ENCODE measurements at places on chromosomes 4 and X.
A peak's percentile ranks its signal among the peaks of the same experiment; 100 is the strongest.

DNA sequence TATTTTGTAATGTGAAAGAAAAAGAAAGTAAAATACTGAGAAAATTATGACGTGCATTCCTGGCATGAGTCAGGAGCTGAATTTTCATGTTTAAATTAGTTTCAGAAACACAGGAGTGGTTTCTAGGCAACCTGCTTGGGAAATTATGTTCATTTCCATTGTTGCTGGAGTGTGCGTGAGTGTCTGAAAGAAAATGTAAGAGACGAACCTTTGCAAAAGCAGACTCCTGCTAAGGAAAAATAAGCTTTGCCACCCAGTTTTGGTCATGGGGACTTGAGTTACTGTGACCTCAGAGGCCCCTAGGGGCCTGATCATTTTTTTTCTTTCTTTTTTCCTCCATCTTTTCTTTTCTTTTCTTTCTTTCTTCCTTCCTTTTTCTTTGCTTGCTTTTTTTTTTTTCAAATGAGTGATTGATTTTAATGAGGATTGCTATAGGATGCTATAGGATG lies 18.8 kb upstream of the CHRNA9 start:
- peak; percentile 66 for DNase-seq

- DNase-seq: no peak
These were observed 26.2 kb downstream of the DLG3 start for GRCh38 chrX:70470850-70471289.

GRCh38 chr4:82643994-82644733 lies 82.4 kb upstream of the TMEM150C start:
- no peak for DNase-seq

GRCh38 chr4:80216100-80216761 lies 18.9 kb downstream of the PRDM8 start:
- DNase-seq: no peak

GRCh38 chr4:174592985-174593335 lies 70.7 kb upstream of the HPGD start:
- no peak for DNase-seq

DNA sequence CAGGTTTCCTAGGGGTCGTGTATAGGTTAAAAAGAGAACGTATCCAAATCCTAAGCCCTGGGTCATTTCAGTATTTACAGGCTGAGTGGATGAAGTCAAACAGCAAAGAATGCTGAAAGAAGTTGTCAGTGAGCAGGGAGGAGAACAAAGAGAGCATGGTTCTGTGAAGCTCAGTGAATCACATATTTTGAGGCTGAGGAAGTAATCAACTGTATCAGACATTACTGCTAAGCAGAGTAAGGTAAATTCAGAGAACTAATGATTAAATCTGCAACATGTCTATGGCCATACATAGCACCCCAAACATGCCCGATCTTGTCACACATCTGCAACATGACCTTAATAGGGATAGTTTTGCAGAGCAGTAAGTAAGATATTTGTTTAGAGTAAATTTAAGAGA lies 1130.3 kb downstream of the RAPGEF2 start:
- DNase-seq: no peak

- DNase-seq: no peak
These were observed 221.4 kb downstream of the TACR3 start for GRCh38 chr4:103498161-103499070.

DNA sequence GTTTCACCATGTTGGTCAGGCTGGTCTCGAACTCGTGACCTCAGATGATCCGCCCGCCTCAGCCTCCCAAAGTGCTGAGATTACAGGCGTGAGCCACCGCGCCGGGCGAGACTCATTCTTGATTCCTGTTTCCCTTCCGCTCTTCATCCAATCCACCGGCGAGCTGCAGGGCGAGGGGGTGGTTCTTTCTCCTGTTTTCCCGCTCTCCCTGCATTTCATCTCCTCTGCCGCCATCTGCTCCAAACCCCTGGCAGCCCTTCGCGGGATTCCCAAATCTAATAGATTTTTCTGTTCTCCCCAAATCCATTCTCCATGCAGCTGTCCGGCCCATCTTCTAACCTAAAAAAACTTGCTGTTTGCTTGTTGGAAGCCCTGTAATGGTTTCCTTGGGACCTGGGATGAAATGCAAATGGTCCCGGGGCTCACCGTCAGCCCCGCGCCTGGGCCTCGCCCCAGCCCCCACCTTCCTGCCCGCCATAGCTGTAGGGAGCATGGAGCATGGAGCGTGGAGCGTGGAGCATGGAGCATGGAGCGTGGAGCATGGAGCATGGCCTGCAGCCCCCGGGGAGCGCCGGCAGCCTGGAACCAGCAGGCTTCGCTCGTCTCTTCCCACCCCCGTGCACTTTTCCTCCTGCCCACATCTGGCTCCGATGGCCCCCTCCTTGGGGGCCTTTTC lies 1.1 kb downstream of the ZFP42 start:
- DNase-seq: no peak

DNA sequence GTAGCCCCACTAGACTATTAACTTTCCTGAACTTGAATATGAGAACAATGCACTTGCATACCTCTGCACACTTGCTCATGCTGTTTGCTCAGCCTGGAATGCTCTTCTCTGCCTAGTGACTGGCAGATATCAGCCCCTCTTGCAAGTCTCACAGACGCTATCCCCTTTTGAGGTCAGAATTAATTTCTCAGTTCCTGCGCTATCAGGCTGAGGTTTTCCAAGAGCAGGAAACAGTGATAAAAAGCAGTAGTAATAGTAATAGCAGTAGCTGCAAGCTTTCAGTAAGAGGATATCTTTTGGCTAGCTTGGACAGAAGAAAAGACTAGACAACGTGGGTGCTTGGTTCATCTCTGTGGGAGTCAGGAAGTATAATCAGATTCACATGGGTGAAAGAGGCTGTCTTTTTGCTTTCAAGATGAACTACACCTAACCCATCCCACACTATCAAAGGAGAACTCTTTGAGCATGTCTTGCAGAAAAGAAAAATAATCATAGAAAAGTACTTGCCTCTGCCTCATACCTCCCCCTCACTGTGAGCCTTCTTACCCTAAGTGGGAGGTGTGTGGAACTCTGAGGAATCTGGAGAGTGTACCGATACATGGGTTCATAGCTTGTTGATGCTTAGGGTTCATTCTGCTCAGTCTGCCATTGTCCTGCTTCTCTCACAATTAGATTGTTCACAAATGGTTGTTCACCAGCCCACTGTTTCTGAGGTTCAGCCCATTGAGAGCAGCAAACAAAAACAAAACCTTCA lies 11.3 kb upstream of the DRP2 start:
- peak; percentile 8 for DNase-seq

GRCh38 chrX:45505214-45505613 lies 304.5 kb upstream of the DIPK2B start:
- DNase-seq: peak; percentile 7

DNA sequence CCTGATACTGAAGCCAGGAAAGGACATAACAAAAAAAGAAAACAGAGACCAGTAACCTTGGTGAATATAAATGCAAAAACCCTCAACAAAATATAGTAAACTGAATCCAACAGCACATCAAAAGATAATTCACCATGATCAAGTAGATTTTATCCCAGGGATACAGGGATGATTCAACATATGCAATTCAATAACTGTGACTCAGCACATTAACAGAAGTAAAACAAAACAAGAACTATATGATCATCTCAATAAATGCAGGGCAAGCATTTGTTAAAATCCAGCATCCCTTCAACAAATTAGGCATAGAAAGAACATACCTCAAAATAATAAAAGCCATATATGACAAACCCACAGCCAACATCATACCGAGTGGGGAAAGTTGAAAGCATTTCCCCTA lies 112.0 kb downstream of the HHIP start:
- no peak for DNase-seq

DNA sequence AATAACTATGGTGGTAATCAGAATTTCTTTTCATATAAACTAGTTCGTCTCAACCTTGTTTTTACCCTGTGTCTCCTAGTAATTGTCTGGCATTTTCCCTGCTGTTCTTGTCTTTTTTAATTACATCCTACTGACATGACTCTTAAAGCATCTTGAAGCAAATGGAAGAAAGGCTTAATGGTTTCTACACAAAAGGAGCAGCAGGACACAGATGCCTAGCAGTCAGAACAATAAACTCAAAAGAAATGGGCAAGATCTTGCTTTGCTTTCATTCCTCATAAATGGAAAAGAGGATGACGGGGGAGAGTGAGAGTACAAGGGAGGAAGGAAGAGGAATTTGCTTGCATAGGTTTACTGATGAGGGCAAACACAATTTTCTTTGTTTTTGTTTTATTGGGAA lies 293.2 kb upstream of the EMCN start:
- no peak for DNase-seq

DNA sequence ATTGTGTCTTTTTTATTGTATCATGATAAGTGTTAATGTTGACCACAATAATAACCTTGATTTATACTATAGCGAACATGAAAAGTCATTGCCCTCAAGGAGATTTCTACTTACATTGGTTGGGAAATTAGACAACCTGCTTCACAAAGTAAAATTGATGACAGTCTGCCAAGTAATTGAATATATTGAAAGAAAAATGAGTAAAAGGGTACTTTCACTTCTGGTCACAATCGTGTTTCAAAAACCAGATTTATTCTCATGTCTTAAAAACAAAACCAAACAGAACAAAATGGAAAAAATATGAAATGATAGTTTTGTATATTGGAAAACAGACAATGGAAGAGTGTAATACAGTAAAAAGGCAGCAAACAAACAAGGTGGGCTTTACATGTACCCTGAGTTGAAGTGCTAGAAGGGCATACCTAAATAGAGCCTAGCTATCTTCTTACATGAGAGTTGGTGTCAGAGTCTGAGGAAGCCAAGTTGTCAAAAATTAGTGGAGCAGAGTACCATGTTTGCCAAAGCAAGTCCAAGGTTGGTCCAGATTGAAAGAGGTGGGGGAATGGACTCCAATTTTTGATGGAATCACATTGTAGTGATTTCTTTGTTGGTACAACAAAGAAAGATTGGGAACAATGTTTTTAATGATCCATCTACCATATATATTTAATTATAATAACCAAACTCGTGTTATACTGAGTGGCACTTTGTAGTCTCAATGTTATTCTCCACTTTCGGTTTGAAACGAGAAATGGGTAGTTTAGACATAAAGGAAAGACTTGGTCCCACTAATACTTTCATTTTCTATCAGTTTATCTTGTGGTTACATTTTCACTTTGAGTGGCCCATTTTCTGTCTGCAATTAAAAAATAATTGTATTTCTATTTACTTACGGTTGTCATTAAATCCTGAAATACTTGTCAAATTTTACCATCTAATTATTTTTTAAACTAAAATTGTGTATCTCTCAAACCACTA lies 775.6 kb downstream of the STIM2 start:
- no peak for DNase-seq

DNA sequence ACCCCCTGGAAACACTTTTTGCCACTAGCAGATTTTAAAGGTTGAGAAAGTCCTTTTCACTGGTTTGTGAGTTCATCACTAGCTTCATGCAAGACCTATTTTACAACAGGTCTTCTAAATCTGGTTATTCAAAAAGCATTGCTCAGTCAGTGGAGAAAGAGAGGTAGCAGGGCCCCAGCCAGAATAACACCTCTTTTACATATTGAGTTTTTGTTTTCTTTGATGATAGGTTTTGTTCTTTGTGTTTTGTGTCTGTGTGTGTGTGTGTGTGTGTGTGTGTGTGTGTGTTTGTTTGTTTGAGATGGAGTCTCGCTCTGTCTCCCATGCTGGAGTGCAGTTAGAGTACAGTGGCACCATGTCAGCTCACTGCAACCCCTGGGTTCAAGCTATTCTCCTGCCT lies 2.7 kb upstream of the VEGFC start:
- no peak for DNase-seq

GRCh38 chr4:135204311-135204710 lies 1002.7 kb upstream of the PABPC4L start:
- no peak for DNase-seq

DNA sequence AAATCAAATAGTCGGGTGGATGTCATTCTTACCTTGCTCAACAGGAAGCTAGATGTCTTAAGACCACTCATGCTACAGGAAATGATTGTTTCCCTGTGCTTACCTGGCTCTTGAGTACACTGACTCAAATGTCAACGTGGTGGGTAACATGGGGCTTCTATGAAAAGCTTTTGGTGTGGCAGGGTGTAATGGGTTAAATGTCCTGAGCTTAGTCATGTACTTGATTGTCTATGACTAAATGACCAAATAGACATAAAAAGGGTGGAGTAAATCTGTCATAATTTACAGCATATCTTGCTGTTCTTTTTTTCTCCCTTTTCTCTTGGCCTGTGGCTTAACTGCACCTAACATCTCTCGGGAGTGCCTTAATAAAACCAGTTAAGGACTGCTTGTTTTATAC lies 44.9 kb downstream of the CCNG2 start:
- no peak for DNase-seq

GRCh38 chr4:143148521-143148920 lies 36.2 kb upstream of the USP38 start:
- no peak for DNase-seq

DNA sequence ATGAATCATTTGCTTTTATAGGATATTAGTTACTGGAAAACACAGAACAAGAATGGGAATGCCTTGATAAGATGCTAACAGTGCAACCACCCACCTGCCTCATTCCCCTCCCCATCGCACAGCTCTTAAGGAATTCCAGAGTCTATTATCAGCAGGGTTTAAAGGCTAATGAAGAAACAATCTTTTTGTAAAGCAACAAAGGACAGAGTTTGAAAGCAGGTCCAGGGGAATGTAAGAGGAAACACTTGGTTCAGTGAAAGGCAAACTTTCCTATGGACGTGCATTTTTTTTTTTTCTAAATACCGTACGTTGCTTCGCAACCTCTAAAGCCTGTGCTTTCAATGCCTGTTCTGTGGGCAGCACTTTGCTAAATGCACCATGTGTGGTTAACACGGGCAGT lies 92.5 kb downstream of the GPR50 start:
- DNase-seq: no peak

DNA sequence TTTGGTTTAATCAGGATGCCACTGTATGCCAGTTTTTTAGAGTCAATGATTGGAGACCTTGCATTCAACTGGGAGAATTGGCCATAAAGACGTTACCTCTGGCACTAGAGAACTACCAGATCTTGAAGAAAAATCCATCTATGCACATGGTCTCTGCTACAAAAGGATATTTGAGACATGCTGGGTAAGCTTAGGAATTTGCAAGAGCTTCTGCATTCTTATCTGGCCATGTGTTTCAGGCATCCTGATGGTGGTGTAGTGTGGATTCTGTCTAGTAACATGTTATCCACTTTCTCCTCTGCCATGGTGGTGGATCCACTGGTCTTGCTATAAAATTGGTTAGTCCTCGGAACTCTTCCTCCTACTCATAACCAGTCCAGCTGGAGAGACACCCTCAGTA lies 185.3 kb upstream of the WDFY3 start:
- DNase-seq: no peak

GRCh38 chrX:40310016-40310415 lies 212.3 kb upstream of the BCOR start:
- DNase-seq: no peak

DNA sequence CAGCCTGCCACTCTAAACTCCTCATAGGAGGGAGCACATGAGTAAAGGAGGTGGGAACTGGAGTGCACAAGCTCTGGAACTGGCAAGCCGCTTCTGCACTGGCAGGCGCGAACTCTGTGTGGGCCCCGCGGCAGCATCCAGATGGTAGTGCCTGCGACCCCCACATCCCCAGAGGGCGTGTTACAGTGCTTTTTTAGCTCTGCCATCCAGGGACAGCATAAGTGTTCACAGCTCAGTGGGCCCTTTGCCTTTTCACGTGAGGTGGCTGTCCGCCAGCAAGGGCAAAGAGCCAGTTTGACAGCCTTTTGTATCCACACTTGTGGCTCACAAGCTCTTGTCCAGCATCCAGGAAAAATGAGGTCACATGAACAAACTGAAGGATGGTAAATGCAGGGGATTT lies 581.6 kb upstream of the DIAPH2 start:
- DNase-seq: no peak
